ENCODE measurements at places on chromosomes 12 and 14.

GRCh38 chr12:119176267-119177055 is 2.3 kb upstream of the HSPB8 start:
- peak; percentile 84 for DNase-seq

DNA sequence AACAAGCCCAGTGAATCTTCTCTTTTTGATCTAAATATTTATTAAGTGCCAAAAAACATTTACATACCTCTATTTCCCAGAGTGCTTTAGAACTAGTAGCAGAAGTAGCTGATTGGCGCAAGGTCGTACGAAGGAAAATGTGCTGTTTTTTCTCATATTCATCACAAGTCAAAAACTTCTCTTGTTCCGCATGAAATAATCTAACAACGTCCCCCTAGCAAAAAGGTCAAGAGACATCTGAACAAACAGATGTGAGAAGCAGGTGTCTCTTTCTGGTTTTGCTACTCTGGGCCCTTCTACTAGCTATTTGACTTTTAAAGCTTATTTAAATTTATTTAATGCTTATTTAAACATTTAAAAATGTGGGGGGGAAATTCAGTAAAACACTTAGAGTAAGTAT is 117.8 kb downstream of the ITPR2 start:
- DNase-seq, result no peak

DNA sequence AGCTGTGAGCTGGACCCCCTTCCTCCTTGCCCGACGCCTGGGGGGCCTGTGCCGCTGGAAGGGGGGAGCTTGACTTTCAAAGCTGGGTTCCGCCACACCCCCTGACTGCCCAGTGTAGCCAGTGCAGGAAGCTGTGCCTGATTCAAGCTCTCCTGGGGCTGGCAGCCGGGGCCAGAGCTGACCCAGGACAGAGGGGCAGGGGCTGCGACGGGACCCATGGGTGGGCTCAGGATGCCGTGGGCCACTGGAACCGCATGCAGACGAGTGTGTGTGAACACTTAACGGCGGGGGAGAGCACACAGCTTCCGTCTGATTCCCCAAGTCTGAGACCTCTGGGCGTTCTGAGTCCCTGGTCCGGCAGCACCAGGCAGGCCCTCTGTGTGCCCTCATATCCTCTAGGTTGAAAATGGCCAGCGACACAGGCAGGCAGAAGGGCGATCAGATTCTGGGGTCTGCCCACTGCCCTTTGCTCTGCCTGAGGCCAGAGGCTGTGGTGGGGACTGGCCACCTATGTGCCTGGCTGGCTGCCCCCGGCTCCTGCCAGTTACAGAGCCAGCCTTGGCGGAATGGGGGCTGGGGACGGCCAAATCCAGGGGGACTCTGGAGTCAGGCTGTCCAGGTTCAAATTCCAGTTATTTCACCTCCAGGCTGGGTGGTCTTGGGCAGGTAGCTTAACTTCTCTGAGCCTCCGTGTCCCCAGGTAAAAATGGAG is 54.0 kb downstream of the CYP46A1 start:
- no peak for DNase-seq

DNA sequence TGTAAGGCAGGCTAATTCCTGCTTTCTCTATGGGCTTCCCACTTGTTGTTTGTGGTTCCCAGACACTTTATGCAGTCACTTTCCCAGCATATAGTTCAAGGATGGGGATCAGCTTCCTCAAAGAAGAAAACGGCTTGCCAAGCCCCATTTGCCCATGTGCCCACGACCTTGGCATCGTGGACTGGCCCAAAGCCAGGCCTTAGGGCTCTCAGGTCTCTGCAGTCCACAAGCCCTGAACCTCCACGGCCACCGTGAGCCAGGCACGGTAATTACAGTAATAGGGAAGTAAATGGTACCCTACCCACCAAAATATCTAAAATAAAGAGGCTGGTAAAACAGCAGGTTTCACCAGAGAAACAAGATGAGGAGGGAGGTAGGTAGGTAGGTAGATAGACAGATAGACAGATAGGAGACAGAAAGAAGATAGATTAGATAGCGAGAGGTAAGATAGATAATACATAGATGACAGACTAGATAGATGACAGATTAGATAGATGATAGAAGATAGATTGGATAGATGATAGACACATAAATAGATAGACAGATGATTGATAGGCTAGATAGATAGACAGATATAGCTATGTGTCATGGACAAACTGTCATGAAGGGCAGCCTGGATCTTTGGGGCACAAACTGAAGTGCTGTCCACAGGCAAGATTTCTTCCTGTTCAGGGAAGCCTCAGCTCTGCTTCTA is 163.1 kb downstream of the SLC15A4 start:
- DNase-seq, result no peak

- no peak for DNase-seq
These were observed 49.2 kb upstream of the SLC38A1 start for GRCh38 chr12:46318037-46318436.

GRCh38 chr14:104984056-104984894 is 1.3 kb upstream of the CLBA1 start:
- DNase-seq, result no peak

GRCh38 chr12:59268295-59268809 is 327.5 kb upstream of the SLC16A7 start:
- DNase-seq, result no peak

DNA sequence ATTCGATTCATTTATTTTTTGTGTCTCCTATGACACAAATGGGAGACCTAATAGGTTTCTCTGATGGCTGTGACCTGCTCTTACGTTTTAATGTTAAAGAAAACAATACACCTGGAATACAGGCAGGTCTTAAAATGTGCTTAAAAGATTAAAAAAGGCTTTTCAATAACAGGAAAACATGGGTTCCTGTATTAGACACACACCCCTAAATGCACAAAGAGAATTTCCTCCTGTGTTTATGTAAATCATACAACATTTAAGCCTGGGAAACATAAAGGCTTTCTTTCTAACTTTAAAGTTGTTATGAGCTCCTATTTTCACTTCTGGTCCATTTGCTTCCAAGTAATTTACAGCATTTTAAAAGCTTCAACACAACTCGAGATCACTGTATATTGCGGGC is 191.3 kb downstream of the STXBP6 start:
- no peak for DNase-seq

- no peak for DNase-seq
These were observed at the start of gene STRN3 for GRCh38 chr14:31026077-31026449. TSS of gene STRN3 (minus strand) at chr14:31026379. CDS start at chr14:31026185, 194 bp downstream.

GRCh38 chr14:102390064-102390855 is 27.5 kb downstream of the TECPR2 start:
- no peak for DNase-seq

GRCh38 chr14:68449561-68450181 is 343.2 kb downstream of the ZFP36L1 start:
- DNase-seq, result no peak

GRCh38 chr12:4648501-4649357 is at the start of the genes AKAP3 and NDUFA9:
TSS of gene AKAP3 (minus strand) at chr12:4649051. CDS start at chr12:4638196, 10,855 bp downstream.
TSS of gene NDUFA9 (plus strand) at chr12:4649114. CDS start at chr12:4649127, 13 bp downstream.
- DNase-seq, result peak; percentile 90

GRCh38 chr14:52918486-52918885 is 32.4 kb downstream of the FERMT2 start:
- peak; percentile 81 for DNase-seq

DNA sequence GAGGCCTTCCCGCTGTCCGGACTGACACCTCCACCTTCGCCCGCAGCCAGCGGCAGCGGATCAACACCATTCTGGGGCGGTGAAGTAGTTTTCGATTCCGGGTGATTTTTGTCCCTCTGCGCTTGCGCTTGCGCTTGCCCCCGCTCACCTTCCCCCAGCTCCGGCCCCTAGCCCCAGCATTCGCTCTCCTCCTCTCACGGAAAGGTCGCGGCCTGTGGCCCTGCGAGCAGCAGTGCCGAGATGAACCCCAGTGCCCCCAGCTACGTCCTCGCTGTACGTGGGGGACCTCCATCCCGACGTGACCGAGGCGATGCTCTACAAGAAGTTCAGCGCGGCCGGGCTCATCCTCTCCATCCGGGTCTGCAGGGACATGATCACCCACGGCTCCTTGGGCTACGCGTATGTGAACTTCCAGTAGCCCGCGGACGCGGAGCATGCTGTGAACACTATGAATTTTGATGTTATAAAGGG is 22.7 kb upstream of the SRGAP1 start:
- DNase-seq, result no peak

DNA sequence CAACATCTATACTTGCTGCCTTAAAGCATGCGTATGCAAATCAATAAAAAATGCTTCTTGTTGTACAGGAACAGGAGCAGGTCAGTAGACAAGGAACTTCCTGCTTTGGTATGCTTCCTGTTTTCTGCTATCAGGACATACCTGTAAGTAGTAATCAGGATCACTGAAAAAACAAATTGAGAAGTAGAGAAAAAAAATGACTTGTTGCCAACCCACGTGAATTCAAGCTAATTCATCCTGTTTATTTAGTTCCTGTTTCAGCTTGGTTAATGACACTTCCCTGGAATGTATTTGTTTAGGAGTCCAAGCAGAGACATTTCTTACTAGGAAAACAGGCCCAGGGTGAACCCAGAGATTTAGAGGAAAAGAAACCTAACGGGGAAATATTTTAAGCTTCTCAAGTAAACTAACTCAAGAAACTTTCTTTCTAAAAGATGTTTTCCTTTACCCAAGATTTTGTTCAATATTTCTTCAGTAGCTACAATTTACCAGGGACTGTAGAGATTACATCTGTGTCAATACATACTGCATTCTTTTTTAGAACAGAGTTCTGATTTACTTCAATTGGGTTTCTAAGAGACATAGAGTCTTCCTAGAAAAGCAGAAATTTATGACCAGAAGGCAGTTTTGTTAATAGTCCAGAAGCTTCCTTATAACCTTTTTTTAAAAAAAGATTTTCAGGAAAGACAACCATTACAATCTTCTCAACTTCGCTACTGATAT is 124.2 kb downstream of the PAWR start:
- peak; percentile 88 for DNase-seq

DNA sequence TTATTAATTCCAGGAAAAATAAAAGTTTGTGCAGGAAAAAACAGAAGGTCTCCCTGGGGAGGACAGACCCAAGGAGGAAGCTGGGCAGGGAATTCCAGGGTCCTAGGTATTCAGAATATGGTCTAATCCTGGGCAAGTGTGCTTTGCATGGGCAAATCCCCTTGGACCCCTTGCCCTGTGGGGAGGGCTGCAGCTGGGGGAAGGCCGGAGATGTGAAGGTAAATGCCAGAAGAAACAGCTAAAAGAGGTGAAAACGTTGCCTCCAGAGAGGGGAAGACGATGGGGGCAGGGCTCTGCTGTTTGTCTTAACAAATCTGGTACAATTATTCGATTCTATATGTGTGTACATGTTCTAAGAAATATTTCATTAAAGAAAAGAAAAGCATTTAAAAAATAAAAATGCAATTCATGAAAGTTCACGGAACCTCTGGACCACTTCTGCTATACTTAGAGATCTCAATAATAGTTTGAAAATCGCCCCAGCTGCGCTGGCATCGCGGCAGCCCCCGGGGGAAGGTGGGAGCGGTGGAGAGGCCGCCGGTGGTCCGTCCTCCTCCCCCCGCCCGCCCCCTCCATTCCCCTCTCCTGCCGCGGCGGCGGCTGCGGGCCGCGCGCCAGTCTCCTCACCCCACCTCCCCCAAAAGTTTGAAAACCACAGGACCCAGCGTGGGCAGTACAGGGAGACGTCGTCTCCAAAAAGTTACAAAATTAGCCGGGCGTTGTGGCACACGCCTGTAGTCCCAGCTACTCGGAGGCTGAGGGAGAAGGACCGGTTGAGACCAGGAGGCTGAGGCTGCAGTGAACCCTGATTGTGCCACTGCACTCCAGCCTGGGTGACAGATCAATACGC is 1.5 kb upstream of the PRPF40B start:
- DNase-seq, result no peak

DNA sequence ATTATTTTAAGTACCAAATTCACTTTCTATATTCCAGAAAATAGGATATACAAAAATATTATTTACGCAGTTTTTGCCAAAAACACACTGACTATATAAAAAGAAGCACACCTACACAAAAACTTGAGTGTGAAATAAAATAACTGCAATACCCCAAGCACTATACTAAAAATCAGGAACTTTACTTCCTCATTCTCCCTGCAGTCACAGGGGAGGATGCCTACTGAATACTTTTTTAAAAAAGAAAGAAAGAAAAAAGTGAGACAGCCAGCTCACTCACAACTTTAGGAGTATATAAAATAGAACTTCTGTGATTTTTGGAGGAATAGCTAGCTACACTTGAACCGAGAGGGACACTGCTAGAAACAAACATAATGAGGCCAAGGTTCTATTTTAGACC is 12.2 kb downstream of the RPS6KA5 start:
- DNase-seq, result no peak

DNA sequence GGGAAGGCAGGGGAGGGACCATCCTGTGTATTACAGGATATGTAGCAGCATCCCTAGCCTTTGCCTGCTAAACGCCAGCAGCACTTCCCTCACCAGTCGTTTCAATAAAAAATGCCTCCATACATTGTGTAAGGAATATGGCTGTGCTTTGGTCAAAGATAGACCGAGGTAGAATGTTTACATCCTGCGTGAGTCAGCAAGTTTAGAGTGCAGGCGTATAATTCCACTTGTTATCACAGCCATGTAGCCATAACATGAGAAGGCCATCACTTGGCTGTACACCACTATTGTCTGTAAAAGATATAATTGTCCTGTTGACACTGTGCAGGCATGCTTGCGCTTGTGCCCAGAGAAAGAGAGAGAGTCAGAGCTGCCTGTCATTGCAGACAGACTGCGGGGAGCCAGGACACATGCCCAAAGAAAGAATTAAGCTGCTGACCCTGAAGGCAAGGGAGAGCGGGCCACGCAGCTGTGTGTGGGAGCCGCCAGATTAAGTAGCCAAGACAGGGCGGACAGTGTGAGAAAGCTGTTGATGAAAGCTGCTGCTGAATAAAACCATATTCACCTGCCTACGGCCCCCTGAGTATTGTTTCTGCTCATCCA is 68.4 kb downstream of the CRACR2A start:
- DNase-seq, result peak; percentile 21

DNA sequence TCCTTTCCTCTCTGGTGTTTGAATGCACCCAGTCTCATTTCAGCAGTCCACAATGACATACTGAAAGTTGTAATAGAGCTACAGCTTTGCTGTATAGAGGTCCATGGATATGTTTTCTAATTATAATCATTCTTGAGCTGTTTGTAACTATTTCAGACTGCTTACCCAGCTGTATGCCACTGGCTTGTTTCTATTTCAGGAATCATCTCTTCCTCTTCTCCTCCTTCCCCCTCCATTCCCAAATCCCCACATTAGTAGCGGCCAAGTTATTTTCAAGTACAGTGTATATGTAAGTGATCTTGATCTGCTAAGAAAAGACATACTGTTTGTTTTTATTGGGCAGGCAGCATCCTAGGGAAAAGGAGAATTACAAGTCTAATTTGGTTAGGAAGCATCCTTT is 775.0 kb downstream of the DIO2 start:
- DNase-seq, result no peak

- DNase-seq, result no peak
These were observed 67.9 kb downstream of the BMP4 start for GRCh38 chr14:53888535-53889386.
